ENCODE measurements at places on chromosomes 11 and 22. TPM values are rescaled to one million over a fixed set of nuclear protein-coding genes. Genes with fewer than 3 reads are reported as not detected.

The ANO3 gene
- not detected for total RNA-seq

The MAML2 gene
- 7.0 TPM for total RNA-seq

The MS4A4A gene
- total RNA-seq, result 0.42 TPM

The SLC37A2 gene
- 27.4 TPM for total RNA-seq

The CDON gene
- total RNA-seq, result 4.3 TPM

The PPP1CA gene
- 189 TPM for total RNA-seq

The MAPK8IP2 gene
- total RNA-seq, result 2.9 TPM

DNA sequence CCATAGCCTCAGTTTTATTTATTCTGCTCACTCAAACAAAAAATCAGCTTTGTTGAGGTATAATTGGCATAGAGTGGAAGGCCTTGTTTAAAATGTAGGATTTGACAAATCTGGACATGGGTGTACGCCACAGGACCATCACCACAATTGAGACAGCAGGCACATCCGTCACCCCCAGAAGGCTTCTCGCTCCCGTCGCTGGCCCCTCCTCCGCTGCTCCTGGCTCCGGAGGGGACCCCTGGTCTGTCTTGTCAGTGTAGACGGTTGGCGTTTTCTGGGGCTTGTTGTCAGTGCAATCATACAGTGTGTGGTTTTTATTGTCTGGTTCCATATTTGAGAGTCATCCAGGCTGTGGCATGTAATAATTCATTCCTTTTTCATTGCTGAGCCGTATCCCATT, 97.6 kb downstream of the KCNQ1 start:
- no peak for DNase-seq

DNA sequence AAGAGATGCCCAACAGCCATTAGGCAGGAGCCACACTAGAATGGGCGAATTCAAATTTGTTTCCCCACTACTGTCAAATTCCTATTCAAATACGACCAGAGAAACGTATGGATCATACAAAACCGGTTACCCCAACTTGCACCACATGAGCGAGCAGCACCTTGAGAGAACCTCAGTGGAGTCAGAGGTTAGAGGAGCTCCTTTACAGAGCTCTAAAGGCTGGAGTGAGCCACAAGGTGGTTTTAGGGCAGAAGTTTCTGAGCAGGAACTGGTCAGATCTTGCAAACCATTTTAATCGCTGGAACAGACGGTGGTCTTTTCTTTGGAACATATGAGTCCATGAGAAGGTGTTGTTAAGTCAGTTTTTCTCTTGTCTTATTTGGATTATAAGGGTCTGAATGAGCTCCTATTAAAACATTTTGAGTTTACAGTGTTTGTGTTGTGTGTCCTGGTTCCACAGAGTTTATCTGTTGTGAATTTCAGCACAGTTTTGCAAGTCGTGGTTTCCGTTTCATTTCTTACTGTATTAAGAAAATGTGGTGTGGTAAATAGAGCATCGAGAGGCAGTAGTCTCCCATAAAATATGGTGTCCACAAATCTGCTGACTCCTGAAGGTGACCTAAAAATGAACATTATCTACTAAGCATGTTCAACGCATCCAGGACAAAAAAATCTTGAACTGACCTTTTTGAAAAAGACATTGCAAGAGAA, 471.7 kb downstream of the NTM start:
- no peak for DNase-seq

DNA sequence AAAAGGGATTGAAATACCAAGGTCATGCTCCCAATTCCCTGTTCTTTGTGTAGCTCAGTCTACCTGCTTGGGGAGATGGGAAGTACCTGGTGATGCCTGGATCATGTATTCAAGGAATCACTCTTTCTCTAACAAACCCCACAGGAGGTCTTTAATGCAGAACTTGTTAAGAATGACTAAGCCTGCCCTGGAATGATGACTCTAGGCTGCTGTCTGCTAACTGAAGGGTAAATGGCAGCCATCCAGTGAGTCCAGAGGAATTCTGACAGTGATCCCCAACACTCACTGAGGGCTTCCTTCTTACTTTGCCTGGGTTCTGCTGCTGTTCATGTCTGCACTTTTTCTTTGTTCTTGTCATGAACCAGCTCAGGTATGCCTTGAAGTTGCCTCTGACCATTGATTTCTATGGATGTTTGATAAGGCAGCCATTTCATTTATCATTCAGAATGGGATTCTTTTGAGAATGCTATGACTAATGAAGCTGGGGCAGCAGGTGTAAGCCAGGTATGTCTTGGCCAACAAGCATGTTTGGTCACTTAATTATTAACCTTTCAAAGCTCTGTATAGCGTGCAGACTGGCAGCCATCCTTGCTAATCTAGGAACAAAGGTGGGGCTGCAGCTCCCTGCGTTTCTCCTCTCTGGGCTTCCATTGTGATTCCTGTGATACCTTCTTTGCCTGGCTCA, 11.4 kb downstream of the PRSS23 start:
- no peak for DNase-seq

GRCh38 chr11:617912-618682, 2.3 kb upstream of the IRF7 start:
- DNase-seq, result no peak

DNA sequence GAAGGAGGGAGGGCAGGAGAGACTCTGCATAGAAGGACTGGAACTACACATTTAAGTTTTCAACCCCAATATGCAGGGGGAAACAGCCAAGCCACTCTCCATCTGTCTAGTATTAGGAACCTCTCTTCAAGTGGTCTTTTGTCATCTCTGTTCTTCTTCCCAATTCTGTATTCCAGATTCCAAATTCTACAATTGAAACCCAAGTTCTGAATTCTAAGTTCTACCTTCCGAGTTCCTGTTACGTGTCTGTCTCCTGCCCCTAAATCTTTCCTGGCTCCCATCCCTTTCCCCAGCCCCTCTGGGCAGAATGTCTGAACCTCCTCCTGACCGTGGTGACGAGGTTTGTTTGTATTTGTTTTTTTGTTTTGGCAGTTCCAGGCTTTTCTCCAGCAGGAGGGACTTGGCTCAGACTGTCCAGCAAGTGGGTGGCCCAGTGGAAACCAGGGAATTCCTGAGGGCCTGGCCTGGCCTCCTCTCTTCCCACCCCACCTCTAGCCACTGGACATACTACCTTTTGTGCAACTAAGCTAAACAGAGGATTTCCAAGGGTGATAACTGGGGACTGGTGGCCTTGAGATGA, 1.6 kb upstream of the THOC5 start:
- DNase-seq, result no peak

DNA sequence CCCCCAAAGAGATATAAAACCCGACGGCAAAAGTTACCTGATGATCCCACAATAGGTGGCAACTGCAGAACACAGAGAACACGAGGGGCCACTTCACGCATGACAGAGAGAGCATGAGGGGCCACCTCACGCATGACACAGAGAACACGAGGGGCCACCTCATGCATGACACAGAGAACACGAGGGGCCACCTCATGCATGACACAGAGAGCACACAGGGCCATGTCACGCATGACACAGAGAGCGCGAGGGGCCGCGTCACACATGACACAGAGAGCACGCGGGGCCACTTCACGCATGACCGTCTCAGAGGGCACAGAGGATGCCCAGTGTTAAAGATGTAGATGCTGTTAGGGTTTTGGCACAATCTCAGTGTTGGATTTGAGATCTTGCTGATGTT, 1359.5 kb downstream of the TBC1D22A start:
- no peak for DNase-seq

- no peak for DNase-seq
Observed at GRCh38 chr11:109733245-109733644, 311.3 kb downstream of the C11orf87 start.

DNA sequence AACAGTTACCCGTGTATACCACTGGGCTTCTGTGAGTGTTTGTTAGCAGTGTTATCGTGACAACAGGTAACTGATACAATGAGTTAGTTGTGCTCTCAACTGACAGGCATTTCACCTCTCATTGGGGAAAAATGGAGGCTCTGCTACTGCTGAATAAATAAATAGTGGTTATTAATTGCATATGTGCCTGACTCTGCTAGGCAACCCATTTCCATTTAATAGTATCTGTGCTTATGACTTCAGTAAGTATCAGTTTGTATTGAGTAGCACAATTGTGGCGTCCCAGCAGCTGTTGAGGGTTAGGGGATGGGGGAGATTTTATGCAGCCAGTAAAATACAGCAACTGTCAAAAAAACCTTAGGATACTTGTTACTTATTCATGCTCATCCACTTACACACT, 123.4 kb upstream of the SEZ6L start:
- DNase-seq, result no peak

GRCh38 chr11:134425413-134425812, 13.4 kb upstream of the B3GAT1 start:
- DNase-seq, result no peak

DNA sequence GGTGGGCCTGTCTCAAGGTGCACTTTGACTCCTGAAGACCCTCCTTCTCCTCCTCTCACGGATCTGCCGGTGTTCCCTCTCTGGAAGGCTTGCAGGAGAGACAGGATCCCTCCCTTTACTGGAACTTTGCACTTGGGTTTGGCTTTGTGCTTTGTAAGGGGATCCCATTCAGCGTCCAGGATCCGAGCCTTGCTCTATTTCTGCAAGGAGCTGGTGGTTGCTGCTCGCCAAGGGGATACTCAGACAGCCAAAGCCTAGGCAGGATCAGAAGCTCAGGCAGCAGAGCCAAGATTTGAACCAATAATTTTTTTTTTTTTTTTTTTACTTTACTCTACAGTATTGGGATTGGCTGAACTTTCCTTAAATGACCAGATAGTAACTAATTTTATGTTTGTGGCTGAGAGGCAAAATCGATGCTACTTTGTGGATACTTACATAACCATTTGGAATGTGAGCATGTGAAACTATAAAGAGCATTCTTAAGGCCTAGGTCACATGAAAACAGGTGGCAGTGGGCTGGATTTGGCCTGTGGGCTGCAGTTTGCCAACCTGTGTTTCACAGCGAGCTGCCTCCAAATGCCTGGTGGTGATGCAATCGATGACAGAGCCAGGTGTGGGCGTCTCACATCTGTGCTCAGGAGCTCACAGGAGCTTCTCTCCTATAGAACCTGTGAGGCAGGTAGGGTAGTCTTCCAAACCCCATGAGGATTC, 25.2 kb downstream of the BCR start:
- no peak for DNase-seq

DNA sequence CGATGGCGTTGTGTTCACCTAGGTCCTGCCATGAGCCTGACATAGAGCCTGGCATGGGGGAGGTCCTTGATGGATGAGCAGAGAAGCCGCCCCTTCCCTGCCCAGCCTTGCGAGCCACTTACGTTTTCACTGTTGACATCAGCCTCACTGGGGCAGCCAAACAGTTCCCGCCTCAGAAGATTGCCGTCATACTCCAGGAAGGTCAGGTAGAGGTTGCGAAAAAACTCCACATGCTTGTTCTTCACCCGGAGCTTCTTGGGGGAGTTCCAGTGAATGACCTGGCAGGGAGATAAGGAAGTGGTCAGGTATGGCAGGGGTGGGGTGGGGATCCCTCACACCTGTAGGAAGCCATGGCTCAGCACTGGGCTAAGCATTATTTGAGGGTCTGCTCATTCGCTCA, 279.3 kb upstream of the SYN3 start:
- no peak for DNase-seq

Measured in esophagus squamous epithelium (tissue), 5 donors.